ENCODE measurements at places on chromosomes 7 and 10.

DNA sequence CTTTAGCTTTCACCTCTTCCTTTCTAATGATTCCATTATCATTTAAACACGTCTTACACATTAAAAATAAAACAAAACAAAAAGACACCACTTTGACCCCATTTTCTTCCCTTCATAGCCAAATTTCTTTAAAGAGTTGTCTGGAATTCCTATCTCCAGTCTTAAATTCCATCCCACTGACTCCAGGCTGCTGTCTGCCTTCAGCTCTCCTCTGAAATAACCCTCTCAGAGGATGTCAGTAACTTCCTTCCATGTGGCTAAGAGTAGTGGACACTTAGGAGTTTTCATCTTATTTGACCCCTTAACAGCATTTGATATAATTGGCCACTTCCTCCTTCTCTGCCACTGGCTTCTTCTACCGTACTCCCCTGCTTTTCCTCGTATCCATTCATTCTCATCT is 69.6 kb upstream of the MKX start:
- DNase-seq = no peak

DNA sequence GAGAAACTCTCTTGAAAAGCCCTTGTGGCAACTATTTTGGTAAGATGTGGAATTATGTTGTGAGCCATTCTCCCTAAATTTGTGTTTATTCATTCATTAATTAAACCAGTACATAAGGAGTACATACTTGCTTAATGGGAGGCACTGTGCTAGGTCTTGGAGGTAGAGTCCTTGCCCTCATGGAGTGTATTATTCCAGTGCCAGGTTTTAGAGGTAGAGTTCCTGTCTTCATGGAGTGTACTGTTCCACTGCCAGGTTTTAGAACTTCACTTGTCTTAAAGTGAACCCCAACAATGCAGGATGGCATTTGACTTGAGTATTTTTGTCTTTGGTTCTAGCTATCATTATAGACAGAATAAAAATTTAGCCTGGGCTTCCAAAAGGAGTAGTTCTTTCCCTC is 8.8 kb downstream of the MXI1 start:
- DNase-seq = no peak

- no peak for DNase-seq
These were observed 7.9 kb upstream of the ATE1 start for GRCh38 chr10:121935702-121936101.

DNA sequence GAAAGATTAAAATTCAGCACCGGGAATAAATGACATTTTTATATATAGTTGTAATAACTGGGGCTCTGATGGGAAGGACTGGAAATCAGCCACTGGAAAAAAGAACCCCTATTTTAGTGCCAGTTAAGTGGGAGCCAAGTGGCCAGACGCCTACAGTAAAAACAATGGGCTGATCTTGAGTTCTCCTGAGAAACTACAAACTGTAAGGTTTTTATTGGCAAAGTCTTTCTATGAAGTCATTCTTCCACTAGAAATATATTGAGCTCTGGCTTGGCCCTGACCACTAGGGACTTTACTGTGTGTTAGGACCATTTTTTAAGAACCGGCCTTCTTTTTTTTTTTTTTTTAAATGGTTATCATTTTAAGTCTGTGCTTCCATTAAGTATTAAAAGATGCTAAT is 79.6 kb downstream of the ZNF22 start:
- DNase-seq = no peak

DNA sequence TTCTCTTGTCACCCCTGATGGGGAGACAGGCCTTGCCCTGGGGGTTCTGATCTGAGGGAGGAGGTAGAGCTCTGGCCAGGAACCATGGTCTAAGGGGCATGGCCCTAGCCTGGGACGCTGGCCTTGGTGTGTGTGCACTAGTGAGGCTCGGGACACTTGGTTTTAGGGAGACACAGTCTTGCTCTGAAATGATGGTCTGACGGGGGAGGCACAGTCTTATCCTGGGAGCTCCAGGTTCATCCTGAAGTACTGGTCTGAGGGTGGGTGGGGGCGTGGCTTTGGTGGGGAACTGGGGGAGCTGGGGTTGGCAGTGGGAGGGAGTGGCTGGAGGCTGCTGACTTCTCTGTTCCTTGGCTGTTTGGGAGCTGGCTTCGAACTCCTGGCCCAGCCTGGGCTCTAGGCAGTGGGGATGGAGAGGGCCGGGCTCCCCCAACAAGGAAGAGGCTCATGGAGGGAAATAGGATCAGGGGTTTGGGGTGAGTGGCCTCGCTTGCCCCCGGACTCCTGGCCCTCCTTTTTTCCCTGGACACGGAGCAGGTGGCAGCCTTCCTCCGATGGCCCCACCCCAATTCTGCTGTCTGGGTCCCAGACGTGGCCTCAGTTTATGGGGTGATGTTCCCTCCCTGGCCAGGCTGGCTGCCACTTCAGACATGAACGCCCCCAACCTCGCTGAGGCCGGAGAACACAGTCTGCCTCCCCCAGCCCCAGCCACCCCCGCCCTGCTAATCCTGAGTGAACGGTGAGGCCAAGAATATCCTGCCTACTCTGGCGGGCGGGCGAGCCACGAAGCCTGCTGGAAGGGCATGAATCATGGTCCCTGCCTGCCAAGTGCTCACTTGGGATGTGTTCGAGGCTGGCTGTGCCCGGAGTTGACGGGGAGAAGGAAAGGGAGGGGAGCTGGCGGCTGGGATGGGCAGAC is 43.5 kb downstream of the TMEM270 start:
- DNase-seq = no peak

- peak; percentile 91 for DNase-seq
These were observed 844 bp downstream of the FBXW4 start for GRCh38 chr10:101693978-101694673.

Data from left lung (tissue), 14 donors.